ENCODE measurements at places on chromosomes 4 and X.
A peak's percentile ranks its signal among the peaks of the same experiment; 100 is the strongest.

GRCh38 chrX:150360331-150360730, 2.8 kb upstream of the MAMLD1 start:
- ATAC-seq = no peak

GRCh38 chr4:172648471-172648870, 520.1 kb upstream of the GALNT7 start:
- no peak for ATAC-seq

- peak; percentile 85 for ATAC-seq
These were observed 150.6 kb downstream of the ADAMTS3 start for GRCh38 chr4:72418458-72418857.

GRCh38 chr4:98796991-98797390, 131.9 kb downstream of the EIF4E start:
- ATAC-seq = no peak

GRCh38 chrX:50813843-50814661, at the start of gene SHROOM4:
TSS of gene SHROOM4 (minus strand) at chrX:50814194. CDS start at chrX:50814018, 176 bp downstream.
- peak; percentile 91 for ATAC-seq

DNA sequence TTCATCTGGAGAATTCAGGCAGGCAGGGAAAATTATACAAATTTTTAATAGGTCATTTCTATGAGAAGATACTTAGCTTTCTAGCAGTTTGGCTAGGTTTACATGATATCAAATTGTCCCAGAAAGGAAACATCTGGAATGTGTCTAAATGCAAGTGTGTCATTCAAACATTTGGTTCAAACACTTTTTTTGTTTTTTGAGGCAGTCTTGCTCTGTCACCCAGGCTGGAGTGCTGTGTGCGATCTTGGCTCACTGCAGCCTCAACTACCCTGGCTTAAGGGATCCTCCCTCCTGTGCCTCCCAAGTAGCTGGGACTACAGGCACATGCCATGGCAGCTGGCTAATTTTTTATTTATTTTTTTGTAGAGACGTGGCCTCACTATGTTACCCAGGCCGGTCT, 31.6 kb downstream of the SPARCL1 start:
- ATAC-seq = no peak

DNA sequence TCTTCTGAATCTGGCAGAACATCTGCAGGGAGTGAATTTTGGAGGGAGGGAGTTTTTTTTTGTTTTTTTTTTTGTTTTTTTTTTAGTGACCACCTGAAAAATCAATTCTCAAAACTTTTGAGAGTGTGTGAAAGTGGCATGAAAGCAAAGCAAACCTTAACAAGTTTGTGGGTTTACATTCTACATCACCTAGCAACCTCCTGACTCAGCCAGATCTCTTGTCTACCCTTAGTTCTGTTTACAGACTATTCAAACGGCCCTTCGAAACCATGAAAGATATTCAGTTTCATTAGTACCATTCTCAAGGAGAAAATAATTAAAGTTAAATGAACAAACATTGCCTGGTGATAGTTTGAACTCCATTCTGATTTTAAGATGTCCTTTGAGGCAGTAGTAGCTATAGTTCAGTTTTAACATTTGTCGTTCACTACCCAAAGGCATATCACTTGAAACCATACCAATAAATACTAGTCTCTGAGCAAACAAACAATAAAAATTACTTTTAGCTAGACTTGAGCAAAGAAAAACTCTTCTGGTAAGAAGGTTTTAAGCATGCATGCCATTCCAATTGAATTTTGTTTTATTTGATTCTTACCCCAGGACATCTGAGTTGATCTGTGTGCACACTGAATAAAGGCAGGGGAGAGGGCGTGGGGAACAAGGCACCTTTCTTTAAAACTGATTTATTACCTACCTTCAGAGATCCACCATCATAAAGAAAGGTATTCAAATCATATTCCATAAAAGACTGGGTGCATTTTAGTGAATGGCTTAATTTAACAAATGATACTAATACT, 137.7 kb downstream of the ARX start:
- ATAC-seq = peak; percentile 48

DNA sequence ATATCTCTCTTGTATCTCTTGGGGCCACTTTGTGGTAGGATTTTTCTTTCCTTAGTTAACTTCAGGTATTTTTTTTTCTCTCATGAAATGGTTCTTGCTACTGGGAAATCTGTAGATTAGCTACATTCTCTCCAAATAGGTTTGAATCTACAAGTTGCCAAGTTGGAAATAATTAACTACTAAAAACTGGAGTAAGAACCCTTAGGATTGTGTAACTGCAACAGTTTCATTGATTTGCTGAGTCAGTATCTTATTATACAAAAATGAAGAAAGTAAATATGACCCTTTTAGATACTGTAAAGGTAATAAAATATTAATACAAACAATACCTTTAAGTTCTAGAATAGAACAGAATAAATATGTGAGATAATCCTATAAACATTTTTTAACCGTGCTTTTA, 327.9 kb downstream of the CXXC4 start:
- ATAC-seq = no peak

DNA sequence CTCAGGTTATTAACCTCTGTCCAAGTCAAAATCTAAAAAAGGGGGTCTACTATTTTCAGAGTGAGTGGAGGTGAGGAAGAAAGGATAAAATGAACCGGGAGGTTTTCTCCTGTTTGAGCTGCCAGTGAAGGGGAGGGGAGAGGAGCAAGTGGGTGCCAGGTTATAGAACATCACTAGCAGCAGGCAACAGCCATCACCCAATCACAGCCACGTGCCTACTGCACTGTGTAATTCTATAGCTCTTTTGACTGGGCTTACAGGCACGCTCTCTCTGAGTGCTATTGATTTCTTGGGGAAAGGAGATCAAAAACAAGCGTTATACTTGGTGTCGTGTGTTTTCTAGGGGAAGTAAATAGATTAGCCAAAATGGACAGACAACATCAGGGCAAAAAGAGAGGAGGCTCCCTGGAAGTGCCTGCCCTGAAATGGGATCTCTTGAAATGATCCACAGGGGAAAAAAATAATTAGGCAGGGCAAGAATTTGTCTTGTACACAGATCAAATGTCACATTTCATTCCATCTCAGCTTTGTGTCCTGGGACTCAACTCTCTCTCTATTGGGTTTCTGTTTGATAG, 300.5 kb upstream of the LCORL start:
- ATAC-seq = no peak

DNA sequence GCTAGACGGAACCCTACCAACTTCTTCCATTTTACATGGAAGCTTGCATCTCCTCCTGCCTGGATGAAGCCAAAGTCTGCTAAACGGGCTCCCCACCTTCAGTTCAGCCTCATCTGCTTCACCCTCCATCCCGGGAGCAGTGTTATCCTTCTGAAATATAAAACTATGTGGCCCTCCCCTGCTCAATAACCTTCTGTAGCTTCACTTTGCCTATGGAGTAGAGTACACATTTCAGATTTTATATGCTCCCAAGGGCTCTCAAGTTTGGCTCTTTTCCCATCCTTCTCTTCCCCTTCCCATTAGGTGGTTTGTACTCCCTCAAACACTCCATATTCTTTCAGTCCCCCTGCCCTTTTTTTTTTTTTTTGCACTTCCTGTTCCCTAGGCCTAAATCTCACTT, 115.9 kb upstream of the RAI2 start:
- no peak for ATAC-seq

GRCh38 chr4:37463033-37463856, 218.7 kb downstream of the NWD2 start:
- no peak for ATAC-seq

DNA sequence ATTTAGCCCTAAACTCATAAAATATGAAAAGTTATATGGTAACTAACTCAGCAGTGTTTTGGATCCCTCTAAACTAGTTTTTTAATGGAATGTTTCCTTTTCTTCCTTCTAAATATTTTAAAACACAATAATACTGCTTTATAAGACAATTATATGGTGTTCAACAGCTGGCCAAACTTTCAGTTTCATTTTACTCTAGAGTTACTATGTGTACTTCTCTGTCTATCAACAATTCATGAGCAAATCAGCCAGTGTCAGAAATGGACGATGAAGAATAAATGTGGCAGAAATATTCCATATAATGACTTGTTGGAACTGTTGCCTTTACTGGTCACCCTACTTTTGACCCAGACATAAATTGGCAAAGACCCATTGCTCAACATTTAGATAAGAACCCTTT, 64.8 kb upstream of the CXXC4 start:
- ATAC-seq = no peak

GRCh38 chrX:45186643-45187026, 14.0 kb downstream of the DIPK2B start:
- no peak for ATAC-seq

- no peak for ATAC-seq
These were observed 440.0 kb downstream of the PCDH7 start for GRCh38 chr4:31160146-31160545.

- no peak for ATAC-seq
These were observed 66.6 kb downstream of the SNX25 start for GRCh38 chr4:185276036-185276435.

GRCh38 chr4:86664959-86665358, 70.8 kb downstream of the PTPN13 start:
- ATAC-seq = no peak

GRCh38 chrX:68999356-68999755, 165.9 kb downstream of the PJA1 start:
- peak; percentile 62 for ATAC-seq

- no peak for ATAC-seq
These were observed 5.6 kb downstream of the KIAA0232 start for GRCh38 chr4:6788123-6788522.

DNA sequence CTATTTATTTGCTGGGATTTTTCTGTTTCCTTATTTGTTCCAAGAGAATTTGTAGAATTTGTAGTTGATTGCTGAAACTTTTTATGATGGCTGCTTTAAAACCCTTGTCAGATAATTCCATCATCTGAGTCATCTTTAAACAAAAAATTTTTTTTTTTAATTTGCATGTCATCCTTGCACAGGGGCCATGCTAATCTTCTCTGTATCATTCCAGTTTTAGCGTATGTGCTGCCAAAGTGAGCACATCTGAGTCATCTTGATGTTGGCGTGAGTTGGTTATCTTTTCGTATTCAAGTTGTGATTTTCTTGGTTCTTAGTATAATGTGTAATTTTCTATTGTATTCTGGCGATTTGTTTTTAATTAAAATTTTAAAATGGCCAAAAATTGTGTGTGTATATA, 18.7 kb upstream of the ZNF157 start:
- no peak for ATAC-seq

- ATAC-seq = peak; percentile 86
These were observed 8.6 kb upstream of the ZXDA start for GRCh38 chrX:57918750-57919436.

- ATAC-seq = no peak
These were observed 76.0 kb downstream of the NAT8L start for GRCh38 chr4:2135083-2135482.

DNA sequence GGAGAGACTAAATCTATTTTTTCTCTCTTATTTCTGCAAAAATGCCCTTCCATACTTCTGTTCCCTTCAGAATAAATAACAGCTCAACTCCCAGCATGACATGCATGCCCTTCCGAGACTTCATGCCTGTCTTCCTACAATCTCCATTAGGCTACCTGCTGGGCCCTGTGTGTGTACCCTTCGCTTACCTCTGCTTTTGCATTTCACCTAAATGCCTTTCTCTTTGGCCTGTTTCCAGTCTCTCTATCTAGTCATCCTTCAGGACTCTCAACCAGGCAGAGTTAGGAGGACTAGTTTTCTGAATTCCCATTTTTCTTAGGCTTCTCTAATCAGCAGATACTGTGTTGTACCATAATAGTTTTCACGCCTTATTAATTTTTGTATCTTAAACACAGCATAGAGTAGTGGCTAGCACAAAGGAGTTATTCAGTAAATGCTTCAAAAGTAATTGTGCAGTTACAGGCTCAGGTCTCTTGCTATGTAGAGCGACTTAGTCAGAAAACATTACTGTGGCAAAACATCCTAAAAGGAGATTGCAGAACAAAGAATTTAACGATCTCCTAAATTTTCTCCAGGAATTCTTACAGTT, 20.5 kb downstream of the SEPTIN11 start:
- no peak for ATAC-seq

Measured in motor neuron (in vitro differentiated cells).